ENCODE measurements at places on chromosomes 2 and 18.

DNA sequence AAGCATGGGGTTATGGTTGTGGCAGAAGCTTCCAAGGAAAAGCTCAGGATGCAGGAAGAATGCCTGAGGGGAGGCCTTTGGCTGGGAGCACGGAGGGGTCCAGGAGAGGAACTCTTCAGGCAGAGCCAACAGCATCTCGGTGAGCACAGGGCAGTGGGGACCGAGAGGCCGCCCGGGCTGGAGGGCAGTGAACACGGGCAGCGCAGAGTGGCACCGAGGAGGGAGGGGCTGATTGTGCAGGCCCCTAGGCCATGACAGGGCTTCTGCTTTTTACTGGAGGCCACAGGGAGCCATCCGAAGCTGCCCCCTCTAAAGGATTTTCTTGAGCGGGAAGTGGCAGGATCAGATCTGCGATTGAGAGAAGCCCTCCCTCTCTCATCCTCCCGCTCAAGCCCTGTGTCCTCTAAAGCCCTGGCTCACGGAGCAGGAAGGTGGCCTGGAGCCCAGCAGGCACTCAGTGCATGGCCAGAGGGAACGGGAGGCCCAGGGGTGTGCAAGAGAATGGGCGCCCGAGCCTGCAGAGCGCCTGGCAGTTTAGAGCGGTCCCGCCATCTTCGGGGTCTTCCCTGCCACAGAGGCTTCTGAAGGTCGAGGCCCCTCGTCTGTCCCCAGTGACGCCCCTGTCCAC, 110.0 kb upstream of the STON1 start:
- no peak for DNase-seq

DNA sequence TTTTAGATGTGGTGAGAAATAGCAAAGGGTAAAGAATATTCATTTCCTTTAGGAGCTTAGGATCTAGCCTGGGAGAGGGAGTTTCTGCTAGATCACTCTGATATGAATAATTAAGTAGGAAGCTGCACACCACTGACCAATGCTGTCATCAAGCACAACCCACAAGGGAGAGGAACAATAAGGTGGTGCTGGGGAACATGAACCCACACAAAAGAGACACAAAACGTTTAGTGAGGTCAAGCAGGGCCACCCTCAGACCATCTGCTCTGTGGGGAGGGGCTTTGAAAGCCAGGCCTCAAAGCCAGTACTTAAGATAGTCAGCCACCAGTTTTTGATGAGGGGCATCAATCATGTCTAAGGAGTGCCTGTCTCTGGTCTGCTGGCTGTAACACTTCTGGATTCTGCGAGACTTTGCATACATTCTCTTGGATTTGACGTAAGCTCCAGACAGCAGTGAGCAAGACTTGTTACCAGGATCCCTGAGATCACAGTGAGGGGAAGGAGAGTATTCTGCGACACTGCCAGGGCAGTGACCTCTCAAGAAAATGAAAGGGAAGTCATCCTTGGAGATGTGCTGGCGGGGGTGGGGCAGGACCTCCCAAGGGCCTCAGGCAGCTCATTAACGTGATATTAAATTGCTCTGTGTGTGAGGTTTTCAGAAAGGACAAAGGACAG, 127.0 kb downstream of the CCBE1 start:
- no peak for DNase-seq

DNA sequence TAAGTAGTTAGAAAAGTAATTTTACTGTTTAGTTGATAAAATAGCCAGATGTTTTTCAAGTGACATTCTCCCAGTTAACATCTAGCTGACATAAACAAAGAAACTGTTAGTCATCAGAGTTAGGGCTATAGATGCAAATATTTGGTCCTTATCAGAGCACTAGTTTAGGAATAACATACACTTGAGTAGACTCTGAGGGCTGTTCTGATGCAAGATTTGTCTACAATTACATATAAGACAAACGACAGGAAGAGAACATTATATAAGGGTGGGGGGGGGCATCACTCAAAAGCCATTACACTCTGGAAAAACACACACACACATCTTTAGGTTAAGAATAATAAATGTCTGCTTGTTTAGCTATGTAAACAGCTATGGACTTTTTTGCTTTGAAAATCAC, 554.4 kb upstream of the LRRTM1 start:
- no peak for DNase-seq

- no peak for DNase-seq
Observed at GRCh38 chr18:51133580-51134160, 63.8 kb downstream of the MEX3C start.

- DNase-seq = no peak
Observed at GRCh38 chr2:38113981-38114708, 38.2 kb upstream of the CYP1B1 start.

Measured in esophagus squamous epithelium (tissue), 5 donors.